ENCODE measurements at places on chromosomes 5 and 9. TPM values are rescaled to one million over a fixed set of nuclear protein-coding genes. Genes with fewer than 3 reads are reported as not detected.

SLC45A2 gene
- 0.40 TPM for total RNA-seq

ABLIM3 gene
- total RNA-seq, result 54.2 TPM

MYMK gene
- total RNA-seq, result not detected

RLN2 gene
- not detected for total RNA-seq

IL5 gene
- not detected for total RNA-seq

NPDC1 gene
- total RNA-seq, result 28.7 TPM

Data from lung (tissue), 17 donors.